ENCODE measurements at places on chromosomes 7 and 10. TPM values are rescaled to one million over a fixed set of nuclear protein-coding genes. Genes with fewer than 3 reads are reported as not detected.

DNA sequence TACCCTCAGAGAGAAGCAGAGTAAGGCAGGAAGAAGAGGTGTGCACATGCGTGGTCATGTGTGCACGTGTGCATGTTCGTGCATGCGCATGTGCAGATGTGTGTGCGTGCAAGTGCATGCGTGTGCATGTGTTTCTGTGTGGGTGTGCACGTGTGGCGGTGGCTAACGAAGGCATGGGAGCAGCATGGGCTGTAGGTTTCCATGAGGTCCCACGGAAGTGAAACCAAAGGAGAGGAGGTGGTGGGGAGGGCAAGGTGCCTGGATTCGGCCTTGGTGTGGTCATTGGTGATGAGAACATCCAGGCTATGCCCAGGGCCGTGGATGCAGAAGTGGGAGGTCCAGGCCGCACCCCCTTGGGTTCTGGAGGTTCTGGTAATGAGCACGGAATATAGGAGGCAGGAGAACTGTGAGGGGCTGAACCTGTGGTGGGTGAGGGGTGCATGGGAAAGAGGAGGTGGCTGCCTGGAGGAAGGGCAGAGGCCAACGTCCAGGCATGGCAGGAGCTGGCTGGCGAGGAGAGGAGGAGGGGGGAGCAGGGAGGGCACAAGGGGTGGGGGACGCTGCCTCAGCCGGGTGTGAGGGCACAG is 2.4 kb upstream of the INPP5A start:
- DNase-seq: no peak

GRCh38 chr10:95319239-95319638 is 28.4 kb upstream of the PDLIM1 start:
- no peak for DNase-seq

GRCh38 chr10:51377932-51378599 is 303.8 kb downstream of the PRKG1 start:
- no peak for DNase-seq

DNA sequence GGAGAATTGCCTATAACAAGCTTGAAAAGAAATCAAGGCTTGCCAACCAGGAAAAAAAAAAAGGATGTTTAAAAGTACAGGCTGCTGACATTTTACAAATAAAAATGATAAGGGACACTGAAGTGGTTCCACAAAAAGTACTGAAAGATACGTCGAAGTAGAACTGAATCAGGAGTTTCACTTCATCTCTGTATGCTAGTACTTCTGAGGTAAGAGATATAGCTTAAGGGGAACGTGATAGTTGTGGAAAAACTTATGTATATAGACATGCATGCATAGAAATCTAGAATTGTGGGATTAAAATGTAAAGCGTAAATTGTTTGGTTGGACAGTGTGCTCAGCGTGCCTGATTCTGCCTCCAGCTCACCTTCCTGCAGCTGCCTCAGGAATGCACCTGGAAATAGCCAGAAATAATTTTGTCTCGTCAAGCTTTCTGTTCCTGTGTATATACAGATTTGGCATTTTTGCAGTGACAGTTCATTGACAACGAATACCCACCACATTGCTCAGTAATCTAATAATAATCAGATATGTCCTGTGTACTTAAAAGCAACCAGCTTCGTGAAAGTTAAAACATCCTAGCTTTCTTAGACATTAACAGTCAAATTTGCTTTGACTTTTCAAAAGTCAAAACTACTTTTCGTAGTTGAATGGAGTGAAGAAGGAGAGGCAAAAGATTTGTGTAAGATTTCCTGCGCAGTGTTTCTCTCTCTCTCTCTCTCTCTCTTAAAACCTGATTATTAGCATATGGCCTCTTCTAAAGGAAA is 1.4 kb downstream of the SOSTDC1 start:
- no peak for DNase-seq

RPEL1 gene
- polyA plus RNA-seq: not detected

GRCh38 chr10:20446561-20447193 is 450.4 kb downstream of the NEBL start:
- DNase-seq: no peak
